ENCODE measurements at places on chromosomes 3 and 15.

DNA sequence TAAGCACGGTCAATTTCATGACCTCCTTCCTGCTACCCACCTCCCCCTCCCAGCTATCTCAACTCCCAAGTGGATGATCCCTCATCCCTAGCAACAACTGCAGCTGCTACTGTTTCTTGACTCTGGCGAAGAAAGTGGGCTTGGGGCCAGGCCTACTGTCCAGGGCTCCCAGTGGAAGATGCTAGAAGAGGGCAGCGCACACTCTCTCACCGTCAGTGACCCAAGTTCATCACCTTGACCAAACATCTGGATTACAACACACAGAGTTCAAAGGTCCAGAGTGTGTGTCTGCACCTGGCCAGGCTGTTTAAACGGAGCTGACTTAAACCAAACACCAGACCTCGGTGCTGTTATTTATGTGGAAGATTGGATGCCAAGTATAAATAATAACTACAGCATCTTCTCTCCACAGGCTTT, 385.6 kb downstream of the SHQ1 start:
- no peak for DNase-seq

GRCh38 chr15:38217191-38217595, 35.4 kb upstream of the SPRED1 start:
- DNase-seq, result no peak

- DNase-seq, result no peak
These were observed 402.4 kb downstream of the MAGI1 start for GRCh38 chr3:65636326-65636725.

GRCh38 chr3:170642882-170643601, 57.2 kb upstream of the SLC7A14 start:
- DNase-seq, result no peak

DNA sequence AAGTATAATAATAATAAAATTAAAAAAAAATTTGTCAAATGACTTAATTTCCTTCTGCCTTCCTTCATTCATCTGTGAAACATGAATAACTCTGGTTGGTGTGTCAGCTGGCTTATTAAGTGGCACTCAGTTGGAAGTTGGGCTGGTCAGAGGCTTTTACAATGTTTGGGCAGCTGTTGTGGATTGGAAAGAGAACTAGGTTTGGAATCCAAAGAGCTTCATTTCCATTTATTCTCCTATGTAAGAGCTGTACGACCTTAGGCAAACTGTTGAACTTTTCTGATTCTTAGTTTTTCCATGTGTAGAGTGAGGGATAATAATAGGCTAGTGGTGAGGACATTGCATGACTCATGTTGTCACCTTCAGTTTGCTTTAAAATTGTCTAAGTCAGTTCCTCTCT, 606.7 kb downstream of the PDCD6IP start:
- no peak for DNase-seq

- no peak for DNase-seq
These were observed 27.8 kb upstream of the RPL32 start for GRCh38 chr3:12869035-12869621.

DNA sequence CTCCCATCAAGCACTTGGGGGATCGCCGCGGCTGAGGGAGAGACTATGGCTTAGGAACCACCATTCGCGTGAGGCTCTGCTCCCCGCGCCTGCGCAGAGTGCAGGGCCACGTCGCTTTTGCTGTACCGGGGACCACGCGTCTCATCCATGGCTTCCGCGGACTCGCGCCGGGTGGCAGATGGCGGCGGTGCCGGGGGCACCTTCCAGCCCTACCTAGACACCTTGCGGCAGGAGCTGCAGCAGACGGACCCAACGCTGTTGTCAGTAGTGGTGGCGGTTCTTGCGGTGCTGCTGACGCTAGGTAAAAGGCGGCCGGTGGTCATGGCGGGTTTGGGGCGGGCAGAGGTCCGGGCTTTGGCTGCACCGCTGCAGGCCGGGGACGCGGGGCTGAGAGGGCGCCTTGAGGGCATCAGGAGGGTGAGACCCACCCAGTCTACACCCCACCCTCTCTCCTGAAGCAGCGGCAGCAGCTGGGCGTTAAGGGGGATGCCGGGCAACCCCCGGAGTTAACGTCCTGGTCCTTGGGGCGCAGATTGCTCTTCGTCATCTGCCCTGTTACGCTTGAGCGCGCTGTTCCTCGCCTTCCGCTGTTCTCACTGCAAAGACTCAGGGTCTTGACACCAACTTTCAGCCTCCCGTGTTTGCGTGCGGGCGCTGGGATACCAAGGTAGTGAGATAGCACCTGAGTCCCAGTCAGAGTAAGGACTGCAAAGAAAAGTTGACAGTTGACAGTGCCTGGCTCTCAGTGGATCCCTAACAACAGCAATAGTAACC, at the start of gene SRPRB:
TSS of gene SRPRB (plus strand) at position 114 of the 774 bp plus-strand sequence. CDS start at position 148, 34 bp downstream.
- DNase-seq, result peak; percentile 77
